K562 (cell line): ENCODE measurements at places on chromosomes 5 and 9.

DNA sequence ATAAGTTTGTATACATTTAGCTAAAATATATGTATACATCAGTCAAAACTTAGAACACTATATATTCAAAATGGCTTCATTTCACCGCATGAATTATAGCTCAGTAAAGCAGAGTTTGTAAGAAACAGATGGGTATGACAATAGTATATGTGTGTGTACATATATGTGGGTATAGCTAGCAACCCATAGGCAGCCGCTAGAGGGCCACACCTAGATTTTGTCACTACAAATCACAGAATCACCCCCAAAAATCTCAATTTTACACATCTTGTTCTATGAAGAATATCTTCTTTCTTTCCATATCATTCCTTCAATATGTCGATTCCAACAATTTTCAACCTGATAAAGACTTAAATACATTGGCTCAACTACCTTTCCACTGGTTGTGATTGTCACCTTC, 357.8 kb upstream of the CCNG1 start:
- no peak for DNase-seq

DNA sequence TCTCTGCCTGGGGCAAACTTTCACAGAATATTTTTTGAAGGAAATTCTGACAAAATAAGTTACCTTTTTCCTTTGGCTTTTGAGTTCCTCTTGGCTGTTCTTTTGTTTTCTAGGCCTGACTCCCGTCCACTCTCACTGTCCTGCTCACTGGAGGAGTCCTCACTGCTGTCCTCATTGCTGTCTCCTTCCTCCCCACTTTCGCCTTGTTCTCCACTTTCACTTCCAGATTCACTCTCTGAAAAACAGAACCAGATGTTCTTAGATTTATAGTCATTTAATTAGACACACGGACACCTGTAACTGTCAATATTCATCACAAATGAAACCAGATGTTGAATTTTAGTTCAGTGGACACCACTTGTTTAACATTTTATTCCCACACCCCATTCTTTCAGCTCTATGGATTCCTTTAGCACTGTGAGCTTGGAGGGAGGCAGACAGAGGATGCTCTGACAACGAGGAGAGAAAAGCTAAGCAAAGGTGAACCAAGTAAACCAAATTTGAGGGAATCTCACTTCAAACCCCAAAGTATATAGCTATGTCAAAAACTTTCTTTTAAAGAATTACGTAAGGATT, 180.7 kb downstream of the AP3B1 start:
- no peak for DNase-seq

DNA sequence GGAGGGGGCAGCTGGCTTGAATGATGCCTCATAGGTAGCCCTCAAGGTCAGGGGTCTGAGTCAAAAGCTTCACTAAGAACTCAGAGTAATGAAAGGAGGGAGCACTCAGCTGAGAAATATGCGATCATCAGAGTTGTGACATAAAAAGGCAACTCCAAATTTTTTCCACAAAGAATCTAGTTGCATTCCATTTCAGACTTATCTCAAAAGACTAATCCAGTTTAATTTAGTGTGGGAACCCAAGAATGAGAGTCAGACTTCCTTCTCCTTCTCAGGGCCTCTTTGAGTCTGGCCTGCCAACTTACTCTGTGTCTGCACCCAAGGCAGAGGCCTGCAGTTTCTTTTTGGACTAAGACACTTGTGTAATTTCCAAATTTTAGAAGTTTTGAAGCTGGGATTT, 34.7 kb downstream of the GABRP start:
- no peak for DNase-seq

DNA sequence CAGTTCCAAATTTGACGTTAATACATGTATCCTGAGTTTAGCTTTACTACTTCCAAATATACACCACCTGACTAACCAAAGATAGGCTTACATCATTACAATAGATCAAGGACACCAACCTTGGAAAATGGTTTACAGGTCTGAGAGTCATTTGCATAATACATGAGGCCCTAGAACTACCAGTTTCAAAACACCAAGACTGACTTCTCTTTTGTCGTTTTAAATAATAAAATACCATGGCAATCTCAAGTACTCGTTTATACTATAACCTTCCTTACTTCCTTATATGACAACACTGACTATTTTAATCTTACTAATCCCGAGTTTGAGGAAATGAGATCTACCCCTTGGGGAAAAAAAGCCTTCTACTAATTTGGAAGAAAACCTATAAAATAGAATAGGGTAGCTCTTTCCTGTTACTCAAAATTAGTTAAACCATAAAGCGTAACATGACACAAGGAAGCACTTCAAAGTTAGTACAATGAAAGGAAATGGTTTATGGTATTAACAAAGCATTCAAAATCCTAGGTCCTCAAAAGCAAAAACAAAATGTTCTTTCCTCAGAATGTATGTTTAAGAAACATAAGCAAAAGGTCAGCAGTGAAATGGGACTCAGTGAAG, 42.1 kb downstream of the UBQLN1 start:
- no peak for DNase-seq

GRCh38 chr9:19875291-19875920, 86.6 kb upstream of the SLC24A2 start:
- no peak for DNase-seq
